Activated CD4-positive, alpha-beta T cell treated with anti-CD3 and anti-CD28 coated beads for 48 hours (primary cell): ENCODE measurements at places on chromosomes 3 and 15.
A peak's percentile ranks its signal among the peaks of the same experiment; 100 is the strongest.

- no peak for DNase-seq
Observed at GRCh38 chr3:187782006-187782405, 36.7 kb upstream of the BCL6 start.

- DNase-seq, result no peak
Observed at GRCh38 chr15:100336061-100336460, 5.7 kb downstream of the ADAMTS17 start.

DNA sequence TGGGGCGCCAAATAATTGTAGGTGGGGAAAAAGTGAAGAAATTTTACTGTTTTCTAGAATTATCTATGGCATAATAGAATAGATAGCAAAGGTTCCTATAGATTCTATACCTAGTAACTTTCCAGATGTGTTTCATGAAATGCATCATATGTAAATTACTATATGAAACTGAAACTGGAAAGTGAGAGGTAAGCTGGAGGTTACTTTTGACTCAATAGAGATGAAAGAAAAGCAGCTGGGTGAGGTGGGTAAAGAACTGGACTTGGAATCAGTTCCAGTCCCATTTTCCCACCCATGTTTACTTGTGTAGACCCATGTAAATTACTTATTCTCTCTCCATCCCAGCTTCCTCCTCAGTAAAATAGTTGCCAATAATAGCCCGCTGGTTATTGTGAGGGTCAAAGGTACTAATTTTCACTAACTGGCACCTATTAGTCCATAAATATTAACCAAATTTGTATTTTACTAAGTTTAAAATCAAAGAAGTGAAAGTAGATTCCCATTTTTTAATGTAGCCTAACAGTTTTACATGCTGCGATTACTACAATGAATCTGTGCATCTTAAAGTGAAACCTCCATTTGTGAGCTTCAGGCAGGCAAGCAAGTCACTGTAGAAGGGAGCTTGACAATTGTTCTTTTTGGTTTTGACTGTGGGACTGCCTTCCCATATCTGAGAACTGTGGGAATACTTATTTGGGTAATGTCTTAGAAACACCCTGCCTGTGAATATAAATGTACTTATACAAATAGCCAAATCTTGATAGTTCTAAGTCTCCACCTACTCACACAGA lies 312.1 kb downstream of the SLC9A9 start:
- DNase-seq, result no peak

GRCh38 chr3:25156626-25157025 lies 271.4 kb upstream of the RARB start:
- no peak for DNase-seq

DNA sequence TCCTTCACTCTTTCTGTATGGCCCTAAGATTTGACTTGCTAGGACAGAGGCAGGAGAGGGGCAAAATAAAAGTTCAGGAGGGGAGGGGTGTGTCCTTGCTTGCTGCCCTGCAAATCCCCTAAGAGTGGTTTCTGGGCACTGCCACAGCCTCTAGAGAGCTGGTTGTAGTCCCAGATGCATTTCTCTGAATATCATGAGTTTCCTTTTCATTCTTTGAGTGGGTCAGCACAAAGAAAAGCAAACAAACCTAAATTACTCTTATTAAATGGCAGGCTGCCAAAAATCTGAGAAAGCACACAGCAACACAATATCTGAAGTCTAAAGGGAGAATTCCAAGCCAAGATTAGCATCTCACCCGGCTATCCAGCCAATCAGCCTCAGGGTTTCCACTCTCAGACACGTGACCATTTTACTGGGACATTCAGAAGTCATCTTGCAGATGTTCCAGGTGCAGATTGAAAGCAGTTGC lies 919.3 kb downstream of the TUSC7 start:
- no peak for DNase-seq

DNA sequence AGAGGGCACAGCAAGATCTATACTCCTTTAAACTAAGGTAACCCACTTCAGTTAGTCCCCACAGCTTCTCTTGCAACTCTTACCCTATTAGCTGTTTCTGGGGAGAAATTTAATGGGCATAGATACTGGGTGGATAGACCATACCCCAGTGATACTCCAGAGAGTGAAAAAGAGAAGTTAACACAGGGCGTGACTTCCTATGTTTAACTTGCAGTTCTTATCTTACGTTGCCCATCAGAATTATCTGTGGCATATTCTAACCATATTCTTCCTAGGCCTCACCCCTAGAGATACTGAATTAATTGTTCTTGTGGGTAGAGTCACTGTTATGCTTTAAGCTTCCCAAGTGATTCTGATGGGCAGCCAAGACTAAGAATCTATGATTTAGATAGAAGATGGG lies 485.4 kb upstream of the TPRG1 start:
- no peak for DNase-seq

GRCh38 chr15:57220205-57220604 lies 156.1 kb upstream of the CGNL1 start:
- DNase-seq, result no peak

- no peak for DNase-seq
Observed at GRCh38 chr3:59527493-59527892, 477.7 kb upstream of the CFAP20DC start.

GRCh38 chr3:185658943-185659342 lies 72.8 kb downstream of the SENP2 start:
- DNase-seq, result no peak

DNA sequence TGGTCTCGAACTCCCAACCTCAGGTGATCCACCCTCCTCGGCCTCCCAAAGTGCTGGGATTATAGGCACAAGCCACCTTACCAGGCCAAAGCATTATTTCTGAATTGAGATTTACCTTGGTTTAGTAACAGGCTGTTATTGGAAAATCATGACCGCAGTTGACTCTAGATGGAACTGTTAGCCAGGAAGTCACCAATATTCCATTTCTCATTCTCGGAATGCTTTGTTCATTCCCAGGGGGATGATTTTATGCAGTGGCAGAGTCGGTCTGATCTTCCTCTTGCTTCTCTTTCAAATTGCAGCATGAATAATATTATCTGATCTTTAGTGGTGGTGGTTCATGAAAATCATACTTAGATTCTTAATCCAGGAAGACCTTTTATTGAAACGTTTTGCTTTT lies 195.5 kb upstream of the MBNL1 start:
- no peak for DNase-seq

GRCh38 chr3:194204042-194204987 lies 68.4 kb downstream of the HES1 start:
- DNase-seq, result peak; percentile 31

- DNase-seq, result no peak
Observed at GRCh38 chr3:171729452-171730334, 80.6 kb downstream of the PLD1 start.
